ENCODE measurements at places on chromosomes 1 and 21.

GRCh38 chr1:191993549-191993948, 164.7 kb upstream of the RGS18 start:
- DNase-seq, result no peak

DNA sequence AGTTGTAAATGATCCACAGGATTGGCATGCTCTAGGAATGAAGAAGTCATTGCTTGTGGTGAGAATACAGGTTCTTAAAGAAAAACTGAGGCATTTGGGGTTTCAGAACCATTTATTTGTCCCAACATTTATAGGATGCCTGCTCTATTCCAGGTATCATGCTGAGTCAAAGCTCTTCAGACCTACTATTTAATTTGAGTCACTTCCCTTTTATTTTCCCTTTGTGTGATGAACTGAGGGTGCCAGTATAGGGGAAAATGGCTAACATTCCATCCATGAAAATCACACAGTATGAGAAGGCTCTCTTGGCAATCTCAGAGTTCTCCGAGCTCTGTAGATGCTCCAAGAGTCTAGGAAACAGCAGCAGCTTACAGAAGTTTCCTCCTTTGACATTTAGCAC, 110.4 kb downstream of the RNF220 start:
- no peak for DNase-seq

DNA sequence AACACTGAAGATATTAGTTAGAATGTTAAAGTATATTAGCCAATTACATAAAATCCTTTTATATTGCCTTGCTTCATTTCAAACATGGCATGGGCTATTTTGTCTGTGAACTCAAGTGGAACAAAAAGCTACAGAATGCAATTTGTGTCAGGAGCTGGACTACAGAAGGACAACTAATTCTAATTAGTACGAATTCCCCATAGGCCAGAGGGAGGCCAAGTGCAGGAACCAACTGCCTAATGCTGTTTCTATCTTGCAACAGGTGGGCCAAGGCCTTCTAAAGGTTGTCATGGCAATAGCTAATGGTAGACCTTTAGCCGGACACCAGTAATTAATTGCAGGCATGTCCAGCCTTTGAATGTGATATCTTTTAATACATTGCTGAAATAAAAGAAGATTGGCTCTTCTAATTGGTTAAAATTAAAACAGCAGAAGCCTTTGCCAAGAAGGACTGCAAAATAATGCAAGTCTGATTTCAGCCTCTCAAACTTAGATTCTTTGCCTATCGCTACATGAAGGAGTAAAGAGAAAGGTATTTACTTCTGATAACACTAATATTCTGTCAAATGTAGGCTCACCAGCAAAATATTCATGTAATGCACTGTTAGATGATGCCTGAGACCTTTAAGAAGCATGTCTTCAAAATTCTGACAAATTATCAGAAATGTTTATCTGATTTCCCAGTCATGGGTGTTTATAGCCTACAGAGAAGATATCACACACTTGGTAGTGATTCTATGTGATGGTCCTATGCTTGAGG, 232.1 kb downstream of the LMO4 start:
- DNase-seq, result no peak

DNA sequence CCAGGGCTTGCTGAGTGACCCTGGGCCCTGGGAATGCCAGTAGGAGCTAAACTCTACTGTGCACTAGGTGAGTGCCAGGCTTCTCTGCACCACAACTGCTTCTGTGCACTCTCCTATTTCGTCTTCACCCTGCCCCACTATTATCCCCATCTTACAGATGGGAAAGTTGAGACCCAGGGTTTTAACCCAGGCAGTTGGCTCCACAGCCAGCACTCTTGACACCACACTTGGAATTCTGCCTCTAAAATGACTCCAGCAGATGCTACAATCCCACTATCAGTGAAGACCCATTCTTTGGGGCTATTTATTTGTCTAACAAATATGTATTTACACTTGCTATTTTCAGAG, 56.1 kb downstream of the FOXO6 start:
- no peak for DNase-seq

DNA sequence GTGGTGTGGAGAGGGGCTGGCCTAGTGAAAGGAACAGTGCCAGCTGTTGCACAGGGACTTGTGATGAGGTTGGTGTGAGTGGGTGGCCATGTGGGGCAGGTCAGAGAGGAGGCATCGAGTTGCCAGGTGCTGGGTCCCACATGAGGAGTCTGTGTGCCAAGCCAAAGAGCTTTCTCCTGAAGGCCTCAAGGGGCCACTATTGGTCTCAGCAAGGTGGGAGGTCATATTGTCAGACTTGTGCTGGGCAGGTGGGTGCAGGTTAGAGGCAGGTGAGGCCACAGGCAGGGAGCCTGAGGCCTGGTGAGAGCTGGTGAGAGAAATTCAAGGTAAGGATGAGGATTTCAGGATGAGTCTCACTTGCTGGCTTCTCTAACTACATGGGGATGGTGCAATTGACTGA, 256.8 kb downstream of the DISC1 start:
- DNase-seq, result no peak

GRCh38 chr1:180962178-180962577, 49.5 kb downstream of the KIAA1614 start:
- no peak for DNase-seq

- no peak for DNase-seq
Observed at GRCh38 chr1:193451001-193451400, 264.6 kb upstream of the B3GALT2 start.

- no peak for DNase-seq
Observed at GRCh38 chr1:107464827-107465226, 324.0 kb downstream of the NTNG1 start.

- no peak for DNase-seq
Observed at GRCh38 chr1:47180603-47181094, 9.2 kb downstream of the PDZK1IP1 start.

GRCh38 chr21:25373126-25374082, 233.9 kb downstream of the MRPL39 start:
- DNase-seq, result no peak

DNA sequence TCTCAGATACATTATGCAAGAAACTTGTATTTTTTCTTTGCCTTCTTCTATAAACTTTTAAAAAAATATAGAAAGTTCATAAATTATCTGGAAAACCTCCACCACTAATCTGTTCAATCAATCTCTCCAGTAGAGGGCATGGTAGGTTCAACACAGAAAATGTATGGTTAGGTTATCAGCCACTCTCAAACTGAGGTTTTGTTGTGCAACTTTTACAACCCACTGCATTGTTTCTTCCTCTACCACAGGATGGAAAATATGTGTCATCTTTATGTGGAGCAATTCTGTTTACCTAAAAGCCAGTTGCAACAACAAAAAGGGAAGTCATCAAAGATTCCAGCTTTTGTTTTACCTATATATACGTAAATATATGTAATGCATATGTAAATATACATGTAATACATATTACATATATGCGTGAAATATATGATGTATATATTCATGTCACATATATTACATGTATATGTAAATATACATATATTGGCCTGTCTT, 3.0 kb upstream of the RGS2 start:
- peak; percentile 1 for DNase-seq

GRCh38 chr1:43754892-43755291, 47.6 kb downstream of the ST3GAL3 start:
- DNase-seq, result no peak

DNA sequence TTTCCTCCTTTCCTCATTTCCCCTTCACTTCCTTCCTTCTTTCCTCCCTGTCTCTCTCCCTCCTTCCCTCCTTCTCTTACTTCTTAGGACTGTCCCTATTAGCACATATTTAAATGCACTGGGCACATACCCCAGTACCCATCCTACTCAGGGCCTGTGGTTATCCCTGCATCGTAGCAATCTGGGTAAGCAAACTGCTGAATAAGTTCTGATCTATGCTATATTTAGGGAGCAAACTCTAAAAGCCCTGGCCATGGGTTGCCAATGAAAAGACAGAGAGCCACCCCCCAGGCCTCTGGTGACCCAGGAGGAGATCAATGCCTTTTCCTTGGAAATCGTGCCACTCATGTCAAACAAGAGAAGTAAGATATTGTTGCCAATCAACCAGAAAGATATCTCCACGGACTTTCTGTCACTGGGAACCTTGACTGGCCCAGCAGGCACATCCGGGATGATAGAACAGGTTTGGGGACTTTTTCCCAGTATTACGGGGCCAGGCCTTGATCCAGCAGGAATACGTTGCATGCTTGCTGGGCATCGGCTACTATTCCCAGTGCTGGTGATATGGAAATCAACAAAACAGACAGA, 5.4 kb downstream of the FAM3B start:
- no peak for DNase-seq

DNA sequence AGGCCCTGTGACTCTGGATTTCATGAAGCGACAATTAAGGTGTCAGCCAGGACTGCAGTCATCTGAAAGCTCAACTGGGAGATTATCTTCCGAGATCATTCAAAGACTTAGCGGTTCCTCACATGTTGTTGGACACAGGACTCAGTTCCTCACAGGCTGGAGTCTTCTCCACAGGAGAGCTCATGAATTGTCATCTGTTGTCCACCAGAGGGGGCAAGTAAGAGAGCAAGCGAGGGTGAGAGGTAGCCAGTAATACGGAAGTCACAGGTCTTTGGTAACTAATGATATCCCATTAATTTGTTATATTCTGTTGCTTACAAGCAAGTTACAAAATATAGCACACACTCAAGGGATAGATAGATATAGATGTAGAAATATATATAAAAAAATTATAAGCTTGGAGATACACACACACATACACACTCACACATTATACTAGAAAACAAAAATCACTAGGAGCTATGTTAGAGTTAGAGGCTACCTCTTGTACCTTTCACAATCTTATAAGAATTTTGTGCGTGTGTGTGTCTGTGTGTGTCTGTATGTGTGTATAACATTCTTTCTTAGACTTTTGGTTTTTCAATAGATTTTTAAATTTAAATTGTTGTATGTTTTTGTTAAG, 1695.3 kb downstream of the BRINP3 start:
- no peak for DNase-seq

DNA sequence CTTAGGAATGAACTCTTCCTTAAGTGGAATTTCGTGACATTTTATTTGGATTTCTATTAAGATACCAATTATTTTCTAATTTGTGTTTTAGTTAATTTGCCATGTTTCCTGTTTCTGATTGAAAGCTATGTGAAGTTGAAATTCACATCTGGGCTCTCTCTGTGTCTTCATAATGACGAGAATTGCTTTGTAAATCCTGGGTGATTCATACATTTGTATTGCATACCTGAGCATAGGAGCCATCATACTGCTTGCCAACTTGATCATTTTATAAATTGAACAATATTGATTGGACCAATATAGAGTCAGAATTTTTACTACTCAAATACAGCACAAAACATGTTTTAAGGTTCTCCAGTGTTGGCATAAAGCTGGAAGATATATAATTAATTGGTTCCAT, 817.9 kb downstream of the BRINP3 start:
- no peak for DNase-seq

DNA sequence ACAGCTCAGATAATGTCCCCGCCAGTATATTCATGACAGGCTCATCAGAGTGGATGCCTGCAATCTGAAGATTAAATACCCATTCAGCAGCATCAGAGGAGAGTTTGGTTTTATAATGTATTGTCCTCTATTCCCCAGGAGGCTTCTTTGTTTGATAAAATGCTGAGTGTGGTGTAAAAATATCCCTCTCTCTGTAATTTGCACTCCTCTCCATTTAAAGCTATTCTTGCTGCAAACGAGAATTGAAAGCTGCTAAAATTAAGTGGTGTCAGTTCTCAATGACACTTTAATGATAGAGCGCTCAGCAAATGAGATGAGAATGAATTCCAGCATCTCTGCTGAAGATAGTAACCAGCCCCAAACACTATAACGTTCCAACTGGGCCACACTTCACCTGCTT, 205.7 kb upstream of the RRP15 start:
- DNase-seq, result no peak

DNA sequence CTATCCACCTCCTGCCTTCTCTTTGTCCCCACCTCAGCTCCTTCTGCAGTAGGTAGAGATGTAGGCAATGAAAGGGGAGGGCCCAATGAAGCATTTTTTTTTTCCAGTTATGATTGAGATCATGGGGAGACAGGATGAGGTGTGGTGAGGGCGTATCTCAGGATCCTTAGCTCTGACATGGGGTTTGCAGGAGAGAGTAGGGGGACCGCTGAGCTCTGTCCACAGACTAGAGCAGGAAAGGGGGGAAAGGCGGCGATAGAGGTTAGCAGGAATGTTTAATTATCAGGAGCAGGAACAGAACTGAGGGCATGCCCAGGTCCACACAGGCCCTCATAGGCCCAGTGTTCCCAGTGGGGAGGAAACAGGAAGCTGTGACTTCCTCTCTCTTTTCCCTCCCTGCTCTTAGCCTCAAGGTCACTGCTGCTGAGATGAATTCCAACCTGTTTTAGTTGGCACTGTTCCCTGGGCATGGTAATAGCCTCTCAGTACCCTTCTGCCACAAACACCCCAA, 901 bp upstream of the RXFP4 start:
- DNase-seq, result no peak

DNA sequence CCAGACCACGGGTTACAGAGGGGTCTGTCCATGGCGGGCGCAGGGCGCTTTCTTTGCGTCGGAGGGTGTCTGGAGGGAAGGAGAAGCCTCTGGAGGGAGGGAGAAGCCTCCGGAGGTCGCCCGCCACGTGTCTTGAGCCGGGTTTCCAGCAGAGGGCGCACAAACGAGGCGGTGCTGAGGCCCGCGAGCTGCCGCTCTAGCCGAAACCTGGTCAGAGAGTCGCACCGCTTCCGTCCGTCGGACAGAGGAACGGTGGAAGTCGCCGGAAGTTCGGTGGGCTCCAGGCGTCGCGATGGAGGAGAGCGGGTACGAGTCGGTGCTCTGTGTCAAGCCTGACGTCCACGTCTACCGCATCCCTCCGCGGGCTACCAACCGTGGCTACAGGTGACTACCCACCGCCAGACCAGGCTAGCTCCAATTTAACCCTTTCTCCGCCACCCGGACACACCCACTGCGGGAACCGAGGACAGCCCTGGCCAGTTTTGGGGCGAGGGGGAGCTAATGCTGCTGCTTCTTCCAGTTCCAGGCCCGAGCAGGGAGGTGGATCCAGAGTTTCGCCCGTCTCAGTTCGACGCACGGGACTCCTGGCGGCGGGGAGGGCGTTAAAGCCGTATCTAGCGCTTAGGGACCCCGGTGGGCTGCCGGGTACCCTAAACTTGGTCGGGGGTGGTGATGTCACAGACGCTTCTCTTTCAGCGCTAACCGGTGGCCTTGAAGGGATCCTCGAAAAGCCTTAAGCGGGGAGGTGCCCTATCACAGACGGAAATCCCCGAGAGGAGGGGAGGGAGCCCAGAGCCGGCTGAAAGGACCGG, at the start of gene NECAP2:
TSS of gene NECAP2 (plus strand) at position 255 of the 812 bp plus-strand sequence. CDS start at position 293, 38 bp downstream.
- peak; percentile 96 for DNase-seq
